Eye (tissue), 1 donor: ENCODE measurements at places on chromosomes 13 and 19.

DNA sequence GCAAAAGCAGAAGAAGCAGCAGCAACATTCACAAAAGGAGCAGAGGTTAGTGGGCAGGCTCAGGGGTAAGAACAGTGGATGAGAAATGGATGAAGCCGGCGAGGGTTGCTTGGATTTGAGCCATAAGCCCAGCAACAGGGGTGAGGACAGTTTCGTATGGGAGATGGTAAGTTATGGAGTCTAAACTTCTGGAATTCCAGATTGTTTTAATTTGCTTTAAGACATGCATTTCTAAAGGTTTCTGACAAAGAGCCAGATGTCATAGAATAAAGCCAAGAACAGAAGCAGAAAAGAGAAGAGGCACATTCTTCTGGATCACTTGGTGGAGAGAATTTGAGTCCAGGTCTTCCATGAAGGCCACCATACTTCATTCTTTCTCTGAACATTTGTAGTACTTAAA is 76.6 kb downstream of the TNFSF11 start:
- no peak for DNase-seq

GRCh38 chr13:106533943-106534638 is 1.4 kb downstream of the EFNB2 start:
- peak; percentile 81 for DNase-seq

- DNase-seq, result no peak
Measured at GRCh38 chr13:51829568-51829899, 15.4 kb downstream of the TMEM272 start.

- DNase-seq, result peak; percentile 93
Measured at GRCh38 chr19:8580710-8581281, 3.6 kb upstream of the MYO1F start.

DNA sequence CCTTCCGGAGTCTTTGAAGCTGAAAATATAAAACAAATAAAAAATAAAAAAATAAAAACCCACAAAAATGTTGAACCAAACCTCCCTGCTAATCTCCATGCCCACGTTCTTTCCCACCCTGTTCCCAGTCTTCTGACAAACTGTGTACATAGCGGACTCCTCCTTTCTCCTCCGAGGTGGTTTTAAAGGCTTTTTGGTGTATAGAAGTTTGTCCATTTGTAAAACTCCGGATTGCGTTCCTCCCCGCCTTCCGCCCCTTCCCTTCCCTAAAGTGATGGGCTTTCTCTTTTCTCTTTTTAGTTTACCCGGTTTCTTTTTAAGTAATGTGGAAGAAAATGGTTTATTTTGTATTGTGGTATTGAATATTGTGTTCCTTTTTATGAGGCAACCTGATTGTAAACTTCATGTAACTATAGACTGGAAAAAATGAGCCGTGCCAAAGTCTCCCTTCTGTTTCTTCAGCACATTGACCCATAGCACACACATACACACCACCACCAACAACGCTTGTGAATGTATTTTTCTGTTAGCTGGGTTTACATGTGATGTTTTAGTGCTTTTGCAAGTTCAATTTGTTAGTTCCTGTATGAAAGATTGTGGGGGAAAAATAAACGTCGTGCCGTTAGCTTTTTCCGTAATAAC is 4.4 kb downstream of the ZIC2 start:
- peak; percentile 83 for DNase-seq

DNA sequence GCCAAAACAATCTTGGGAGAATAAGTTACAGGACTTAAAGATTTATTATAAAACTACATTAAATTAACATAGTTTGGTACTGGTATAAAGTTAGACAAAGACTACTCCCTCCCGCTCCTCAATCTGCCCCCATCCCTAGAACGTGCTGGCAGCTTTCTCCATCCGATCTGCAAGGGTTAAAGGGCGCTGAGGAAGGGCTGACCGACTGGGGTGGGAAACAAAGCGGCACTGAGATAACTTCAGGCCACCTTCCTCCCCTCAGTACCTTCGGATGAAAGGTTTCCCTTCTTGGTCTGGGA is 790 bp upstream of the SUGT1 start:
- DNase-seq, result no peak

DNA sequence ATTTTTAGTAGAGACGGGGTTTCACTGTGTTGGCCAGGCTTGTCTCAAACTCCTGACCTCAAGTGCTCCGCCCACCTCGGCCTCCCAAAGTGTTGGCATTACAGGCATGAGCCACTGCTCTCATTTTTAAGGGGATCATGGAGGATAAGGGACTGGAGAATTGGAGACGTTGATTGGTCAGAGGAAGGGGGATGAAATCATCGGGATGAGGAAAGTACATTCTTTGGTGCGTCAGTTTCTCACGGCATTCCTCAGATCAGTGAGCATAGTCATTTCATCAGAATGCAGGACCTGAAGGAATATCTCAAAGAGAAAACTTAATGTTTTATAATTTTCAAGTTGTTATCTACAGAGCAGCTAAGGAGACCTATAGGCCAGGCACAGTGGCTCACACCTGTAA is 14.0 kb downstream of the ZNF114 start:
- no peak for DNase-seq

DNA sequence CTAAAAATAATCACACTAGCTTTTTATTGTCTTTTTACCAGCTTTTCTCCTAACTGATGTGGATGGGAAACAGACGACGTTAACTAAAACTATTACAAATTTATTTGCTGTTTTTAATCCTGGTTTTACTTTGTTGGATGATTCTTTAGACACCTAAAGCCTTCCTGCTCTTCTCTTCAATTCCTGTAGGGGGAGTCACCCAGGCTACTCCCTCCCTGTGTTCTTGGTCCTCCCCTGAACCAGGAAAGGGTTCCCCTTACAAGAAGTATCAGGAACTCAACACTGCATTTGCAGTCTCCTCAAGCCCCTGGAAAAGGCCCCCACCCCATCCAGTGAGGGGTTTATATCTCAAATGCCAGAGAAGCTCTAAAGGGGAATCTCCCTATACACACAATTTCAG is 206.1 kb downstream of the SUCLA2 start:
- no peak for DNase-seq

- DNase-seq, result peak; percentile 91
Measured at GRCh38 chr19:23415561-23416191, 20.4 kb upstream of the ZNF91 start.

DNA sequence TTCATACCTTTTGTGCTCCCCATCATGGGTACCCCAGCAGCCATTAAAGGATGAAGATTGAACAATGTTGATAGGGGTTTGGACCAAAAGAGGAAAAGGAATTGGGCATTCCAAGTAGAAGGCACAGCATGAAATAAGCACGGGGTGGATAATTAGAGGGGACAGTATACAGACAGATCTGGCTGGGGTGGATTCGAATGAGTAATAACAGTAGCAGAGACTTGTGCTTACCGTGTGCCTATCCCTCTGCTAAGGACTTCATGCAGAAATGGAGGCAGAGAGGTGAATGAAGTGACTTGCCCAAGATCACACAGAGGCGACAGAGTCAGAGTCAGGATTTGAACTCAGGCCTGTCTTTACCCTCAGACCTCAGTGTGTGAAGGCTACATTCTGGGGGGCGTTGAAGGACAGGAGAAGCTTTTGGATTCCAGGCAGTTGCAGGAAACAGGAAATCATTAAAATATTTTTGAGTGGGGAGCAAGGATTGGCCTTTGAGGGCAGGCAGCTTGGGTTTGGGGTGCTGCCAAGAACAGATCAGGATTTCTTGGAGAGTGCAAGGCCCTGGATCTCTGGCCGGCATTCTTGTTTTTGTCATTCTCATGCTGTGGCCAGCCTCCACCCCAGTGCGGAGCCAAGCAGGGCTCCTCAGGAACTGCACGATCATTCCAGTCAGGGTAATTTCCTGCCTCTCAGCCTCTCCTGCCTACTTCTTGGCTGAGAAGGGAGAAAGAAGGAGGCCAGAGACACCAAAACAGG is 18.7 kb downstream of the PAF1 start:
- DNase-seq, result peak; percentile 21

GRCh38 chr13:112700291-112701060 is 10.6 kb downstream of the ATP11A start:
- no peak for DNase-seq

DNA sequence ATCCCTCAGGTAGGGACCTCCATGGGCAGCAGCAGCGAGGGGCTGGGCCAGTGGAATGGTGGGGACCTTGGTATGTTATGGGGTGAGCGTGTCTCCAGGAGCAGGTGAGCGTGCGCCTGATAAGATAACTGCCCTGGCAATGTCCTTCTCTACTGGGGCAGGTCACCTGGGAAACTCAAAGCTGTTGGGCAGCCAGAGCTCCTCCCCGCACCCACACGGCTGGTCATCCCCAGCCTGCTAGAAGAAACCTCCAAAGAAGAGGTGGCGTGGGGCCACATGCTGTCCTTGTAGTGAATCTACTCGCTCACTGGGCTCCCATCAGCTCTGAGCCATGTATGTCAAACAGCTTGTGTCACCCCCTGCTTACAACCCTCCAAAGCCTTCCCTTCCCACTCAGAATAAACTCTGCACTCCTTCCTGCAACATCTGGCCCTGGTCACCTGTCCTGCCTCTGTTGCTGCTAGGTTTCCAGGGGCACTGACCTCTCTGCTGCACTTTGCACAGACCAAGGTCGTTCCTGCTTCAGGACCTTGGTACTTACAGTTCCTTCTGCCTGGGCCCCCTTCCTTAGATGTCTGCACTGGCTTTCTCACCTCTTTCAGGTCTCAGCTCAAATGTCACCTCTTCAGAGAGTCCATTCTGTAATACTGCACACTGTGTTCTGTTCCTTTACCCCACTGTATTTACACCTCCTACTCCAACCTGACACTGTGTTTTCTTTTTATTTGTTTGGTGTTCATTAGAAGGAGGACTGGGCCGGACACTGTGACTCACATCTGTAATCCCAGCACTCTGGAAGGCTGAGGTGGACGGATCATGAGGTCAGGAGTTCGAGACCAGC is 1.8 kb upstream of the ATP4A start:
- no peak for DNase-seq

DNA sequence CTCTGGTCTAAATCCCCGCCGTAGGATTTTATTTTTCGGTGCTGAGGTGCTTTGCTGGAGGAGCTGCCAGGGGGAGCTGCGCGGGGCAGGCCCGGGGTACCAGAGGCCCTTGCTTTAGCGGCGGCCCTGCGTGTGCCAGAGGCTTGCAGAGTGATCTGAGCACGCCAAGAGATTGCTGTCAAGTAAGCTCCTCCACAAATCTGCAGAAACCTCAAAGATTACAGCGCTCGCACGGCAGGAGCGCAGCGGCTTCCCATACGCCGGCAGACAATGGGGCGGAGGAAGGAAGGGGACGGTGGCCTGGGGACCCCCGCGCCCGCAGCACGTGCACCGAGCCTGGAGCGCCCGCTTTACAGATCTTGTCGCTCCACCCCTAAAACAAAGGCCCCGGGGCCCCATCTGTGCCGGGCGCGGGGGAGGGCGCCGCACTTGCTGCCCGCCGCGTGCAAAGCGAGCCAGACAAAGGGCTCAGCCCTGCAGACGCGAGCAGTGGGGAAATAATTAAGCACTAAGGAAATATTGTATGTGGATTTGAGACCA is 9.1 kb upstream of the C19orf12 start:
- DNase-seq, result peak; percentile 88

DNA sequence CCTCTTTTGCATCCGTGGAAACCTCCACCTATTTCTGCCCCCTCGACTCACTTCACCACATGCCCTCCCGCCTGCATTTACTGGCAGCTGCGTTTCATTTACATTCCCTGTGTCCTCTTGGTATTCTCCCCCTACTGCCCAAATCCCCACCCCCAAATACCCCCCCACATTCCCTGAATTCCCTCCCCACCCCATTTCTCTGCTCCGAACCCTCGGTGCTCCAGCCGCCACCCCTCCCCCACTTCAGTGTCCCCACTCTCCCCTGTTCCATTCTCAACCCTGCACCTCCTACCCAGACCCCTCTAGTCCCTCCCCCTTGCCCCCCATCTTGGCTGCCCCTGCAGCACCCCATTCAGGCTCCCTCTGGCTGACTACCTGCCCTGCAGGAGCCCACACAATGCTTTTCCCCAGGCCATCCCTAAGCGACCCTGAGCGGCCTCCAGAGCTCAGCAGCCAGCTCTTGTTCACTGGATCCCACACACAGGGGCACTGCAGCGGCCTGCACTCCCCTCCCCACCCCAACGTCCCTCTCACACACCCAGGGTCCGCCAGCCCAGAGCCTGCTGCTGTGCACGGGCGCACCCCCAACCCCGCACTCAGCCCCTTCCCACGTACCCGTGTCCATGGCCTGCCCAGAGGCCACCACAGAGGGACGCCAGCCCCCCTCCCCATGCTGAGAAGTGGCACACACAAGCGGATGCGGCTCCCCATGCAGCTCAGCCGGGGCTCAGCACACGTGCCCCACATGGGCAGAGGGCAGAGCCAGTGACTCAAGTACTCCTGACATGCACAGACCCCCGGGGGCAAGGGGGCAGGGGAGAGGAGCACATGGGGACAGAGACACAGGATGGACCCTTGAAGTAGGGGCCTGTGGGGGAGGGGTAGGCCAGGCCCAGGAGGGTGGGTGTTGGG is 26.3 kb downstream of the SHANK1 start:
- DNase-seq, result peak; percentile 6
